ENCODE measurements at places on chromosomes 6 and 20.

- DNase-seq: no peak
Measured at GRCh38 chr6:101434601-101435000, 41.1 kb downstream of the GRIK2 start.

- no peak for DNase-seq
Measured at GRCh38 chr6:26222571-26222970, 135.3 kb downstream of the HFE start.

DNA sequence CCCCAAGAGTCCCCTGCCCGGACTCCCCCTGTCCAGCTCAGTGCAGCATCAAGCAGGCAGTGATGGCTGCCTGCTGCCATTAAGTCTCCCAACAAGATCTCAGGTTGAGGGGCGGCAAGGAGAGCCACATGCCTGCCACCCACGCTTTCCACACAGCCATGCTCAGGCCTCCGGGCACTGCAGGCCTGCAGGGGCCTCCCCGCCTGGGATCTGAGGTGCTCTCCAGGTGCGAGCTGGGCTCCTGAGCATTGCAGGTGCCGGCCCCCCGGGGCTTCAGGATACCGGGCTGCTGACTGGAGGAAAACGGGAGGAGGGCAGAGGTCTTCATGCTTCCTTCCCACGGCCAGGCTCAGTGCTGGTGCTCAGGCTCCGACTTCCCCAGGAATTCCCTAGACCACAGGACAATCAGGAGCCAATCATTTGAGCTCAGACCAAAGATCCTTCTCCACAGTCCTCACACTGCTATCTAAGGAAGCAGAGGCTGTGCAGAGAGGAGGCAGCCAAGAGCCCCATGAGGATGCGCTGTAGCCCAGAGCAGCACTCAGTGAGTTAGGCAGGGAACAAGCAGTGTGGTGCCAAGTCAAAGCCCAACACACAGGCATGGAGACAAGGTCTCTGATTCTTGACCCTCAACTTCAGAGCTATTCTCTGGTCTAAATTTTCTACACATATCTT, 52.7 kb downstream of the PYGB start:
- DNase-seq: no peak

- DNase-seq: no peak
Measured at GRCh38 chr6:83132121-83132520, 60.9 kb downstream of the PGM3 start.

GRCh38 chr6:22804620-22805261, 235.4 kb downstream of the HDGFL1 start:
- no peak for DNase-seq

DNA sequence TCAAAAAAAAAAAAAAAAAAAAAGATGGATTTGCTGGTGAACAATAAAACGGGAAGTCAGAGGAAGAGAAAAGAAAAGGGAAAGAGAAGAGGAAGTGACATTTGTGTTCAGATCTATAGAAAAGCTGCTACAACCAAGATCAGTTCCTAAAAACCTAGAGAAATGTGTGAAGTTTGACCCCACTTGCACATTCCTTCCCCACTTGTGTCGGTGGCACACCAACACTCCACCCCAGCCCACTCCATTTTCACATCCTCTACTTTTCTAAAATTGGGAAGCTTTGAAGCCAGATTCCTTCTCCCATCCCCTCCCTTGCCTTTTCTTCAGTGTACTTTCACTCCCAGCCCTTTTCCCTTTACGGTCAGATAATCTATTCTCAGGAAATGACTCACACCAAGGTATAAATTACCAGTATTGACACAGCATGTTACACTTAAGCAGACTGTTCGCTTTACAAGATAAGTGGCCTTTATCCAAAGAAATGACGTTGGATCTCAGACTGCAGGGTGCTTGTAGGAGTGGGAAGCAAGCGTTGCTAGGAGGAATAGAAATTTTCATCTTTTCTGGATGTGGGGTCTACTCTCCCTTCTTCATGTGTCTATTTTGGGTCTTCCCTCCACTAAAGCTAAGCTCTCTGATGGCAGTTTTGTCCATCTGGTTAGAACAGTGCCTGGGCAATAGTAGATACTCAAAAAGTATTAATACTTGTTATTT, 92.5 kb upstream of the ADGRF1 start:
- DNase-seq: no peak

GRCh38 chr6:111470991-111471390, 12.0 kb downstream of the REV3L start:
- DNase-seq: no peak

DNA sequence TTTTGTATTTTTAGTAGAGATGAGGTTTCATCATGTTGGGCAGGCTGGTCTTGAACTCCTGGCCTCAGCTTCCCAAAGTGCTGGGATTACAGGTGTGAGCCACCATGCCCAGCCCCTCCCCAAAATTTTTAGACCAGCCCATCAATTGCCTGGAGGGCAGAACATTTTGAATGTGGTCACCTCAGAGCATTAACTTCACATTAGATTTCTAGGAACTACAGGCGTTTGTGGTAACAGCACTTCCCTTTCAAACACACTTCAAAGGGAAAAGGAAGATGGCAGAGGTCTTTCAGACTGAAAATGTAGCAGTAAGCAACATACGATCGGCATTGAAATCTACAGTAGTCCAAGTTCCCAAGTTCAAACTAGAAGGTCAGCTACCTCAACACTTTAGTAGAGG, 12.3 kb upstream of the SLA2 start:
- no peak for DNase-seq

- DNase-seq: no peak
Measured at GRCh38 chr6:167567142-167568033, 242.5 kb downstream of the TTLL2 start.

- no peak for DNase-seq
Measured at GRCh38 chr6:81049425-81050042, 702.9 kb downstream of the TENT5A start.

DNA sequence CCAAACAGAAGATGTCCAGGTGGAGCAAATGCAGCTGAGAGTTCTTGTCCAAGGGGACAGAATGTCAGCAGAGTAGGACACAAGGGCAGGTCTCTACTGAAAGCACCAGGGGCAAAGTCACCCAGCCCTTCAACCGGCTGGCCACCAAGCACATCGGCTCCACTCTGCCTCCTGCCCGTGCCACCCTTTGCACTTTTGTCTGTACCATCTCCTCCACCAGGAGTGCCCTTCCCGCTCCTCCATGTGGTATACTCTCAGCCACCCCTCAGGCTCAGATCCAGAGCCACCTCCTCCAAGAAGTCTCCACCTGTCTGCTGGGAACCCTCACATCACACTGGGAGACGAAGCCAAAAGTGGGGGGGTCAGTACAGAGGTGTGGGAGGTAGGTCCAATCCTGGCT, 4.1 kb upstream of the HSPA12B start:
- no peak for DNase-seq

DNA sequence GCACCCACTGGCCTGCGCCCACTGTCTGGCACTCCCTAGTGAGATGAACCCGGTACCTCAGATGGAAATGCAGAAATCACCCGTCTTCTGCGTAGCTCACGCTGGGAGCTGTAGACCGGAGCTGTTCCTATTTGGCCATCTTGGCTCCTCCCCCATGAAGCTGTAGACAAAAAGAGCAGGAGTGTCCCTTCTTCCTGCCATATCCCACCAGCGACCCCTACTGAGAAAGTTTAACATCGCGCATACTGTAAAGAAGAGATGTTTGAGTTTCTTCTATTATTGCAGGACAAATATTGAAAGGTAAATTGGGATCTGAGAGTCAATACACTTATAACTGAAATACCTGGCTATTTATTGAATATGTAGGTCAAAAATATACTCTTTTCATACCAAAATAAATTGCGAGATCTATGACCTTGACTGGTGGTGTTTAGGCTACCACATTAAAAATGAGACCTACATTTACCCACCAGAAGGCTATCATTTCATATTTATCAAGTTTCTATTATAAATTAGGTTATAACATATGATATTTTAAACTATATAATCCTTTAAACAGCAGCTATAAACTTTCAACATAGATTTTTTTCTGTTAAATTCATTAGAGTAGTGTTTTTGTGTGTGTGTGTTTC, 586.3 kb downstream of the HTR1B start:
- DNase-seq: no peak

DNA sequence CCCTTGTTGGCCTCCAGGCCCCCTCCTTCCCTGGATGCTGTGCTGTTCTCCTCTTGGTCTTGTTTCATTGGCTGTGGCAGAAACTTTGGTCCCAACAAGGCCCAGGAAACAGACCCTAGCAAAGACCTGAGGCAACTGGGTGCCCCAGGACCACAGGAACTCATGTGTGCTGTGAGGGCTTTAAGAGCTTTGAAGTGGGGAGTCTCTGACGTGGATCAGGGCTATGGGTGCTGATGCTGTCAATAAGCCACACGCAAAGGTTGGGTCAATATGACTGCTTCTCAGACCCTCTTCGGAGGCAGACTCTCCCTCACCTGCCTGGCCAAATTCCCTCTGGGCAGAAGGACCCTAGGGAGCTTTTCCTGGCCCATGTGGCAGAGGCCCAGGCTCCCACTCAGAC, 91.5 kb upstream of the MLN start:
- no peak for DNase-seq

- DNase-seq: no peak
Measured at GRCh38 chr20:48207505-48207904, 422.2 kb upstream of the SULF2 start.

DNA sequence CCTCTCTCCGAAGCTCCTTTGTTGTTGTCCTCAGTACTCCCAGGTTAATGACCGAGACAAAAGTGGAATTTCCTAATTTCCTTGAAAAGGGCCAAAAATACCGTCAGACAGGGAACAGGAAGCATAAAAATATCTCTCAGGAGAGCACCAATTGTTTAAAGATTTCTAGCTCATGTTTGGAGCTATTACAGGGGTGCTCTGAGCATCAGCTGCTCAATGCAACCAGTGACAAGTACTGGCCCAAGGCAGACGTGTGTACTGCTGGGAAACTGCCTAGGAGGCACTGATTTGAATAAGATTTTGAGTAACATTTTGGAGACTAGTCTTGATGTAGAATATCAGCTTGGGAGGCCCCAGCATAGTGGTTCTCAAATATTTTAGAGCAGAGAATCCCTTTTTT, 17.3 kb downstream of the LAMA4 start:
- DNase-seq: no peak

- no peak for DNase-seq
Measured at GRCh38 chr20:24277196-24277595, 192.2 kb upstream of the SYNDIG1 start.

- no peak for DNase-seq
Measured at GRCh38 chr6:49423817-49424216, 39.2 kb downstream of the MMUT start.

DNA sequence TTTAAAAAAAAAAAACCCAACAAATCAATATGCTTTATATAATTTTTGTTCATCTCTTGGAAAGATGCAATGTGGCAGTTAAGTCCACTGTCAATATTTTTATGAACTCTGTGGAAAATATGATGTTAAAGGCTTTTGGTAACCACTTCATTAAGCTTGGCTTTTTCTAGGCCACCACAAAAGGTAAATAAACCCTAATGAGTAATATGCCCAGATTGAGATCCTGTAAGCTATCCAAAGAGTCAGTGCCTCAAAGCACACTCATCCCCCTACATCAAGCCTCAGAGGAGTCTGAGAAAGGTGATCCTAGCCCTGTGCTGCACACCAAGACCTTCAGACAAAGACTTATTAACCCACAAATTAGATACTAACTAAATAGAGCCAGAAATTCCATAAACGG, 121.1 kb downstream of the CDC5L start:
- no peak for DNase-seq

DNA sequence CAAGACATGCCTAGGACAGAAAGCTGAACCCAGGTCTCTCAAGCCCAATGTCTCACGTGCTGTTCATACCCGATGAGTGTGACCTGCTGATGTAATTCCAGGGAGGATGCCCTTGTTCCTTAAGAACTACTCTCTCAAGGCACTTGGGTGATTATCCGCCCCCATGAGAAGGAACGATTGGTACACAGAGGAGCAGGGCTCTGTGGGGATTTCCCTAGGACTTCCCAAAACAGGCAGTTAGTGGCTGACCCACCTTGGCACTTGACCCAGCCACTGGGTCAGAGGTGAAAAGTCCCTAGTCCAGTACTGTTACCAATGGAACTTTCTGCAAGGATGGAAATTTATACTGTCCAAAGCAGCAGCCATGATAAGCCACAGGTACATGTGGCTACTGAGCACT, 9.2 kb upstream of the BPIFB6 start:
- DNase-seq: no peak

DNA sequence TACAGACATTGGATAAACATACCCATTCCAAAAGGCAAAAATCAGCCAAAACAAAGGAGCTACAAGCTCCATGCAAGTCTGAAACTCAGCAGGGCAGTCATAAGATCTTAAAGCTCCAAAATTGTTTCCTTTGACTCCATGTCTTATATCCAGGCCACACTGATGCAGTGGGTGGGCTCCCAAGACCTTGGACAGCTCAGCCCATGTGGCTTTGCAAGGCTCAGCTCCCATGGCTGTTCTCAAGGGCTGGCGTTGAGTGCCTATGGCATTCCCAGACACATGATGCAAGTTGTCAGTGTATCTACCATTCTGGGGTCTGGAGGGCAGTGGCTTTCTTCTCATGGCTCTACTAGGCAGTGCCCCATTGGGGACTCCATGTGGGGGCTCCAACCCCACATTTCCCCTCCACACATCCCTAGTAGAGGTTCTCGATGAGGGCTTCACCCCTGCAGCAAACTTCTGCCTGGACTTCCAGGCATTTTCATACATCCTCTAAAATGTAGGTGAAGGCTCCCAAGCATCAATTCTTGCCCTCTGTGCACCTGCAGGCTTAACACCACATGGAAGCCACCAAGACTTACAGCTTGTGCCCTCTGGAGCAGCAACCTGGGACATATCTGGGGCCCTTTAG, 35.4 kb upstream of the SENP6 start:
- no peak for DNase-seq

- no peak for DNase-seq
Measured at GRCh38 chr6:37501632-37502491, 2.2 kb upstream of the CCDC167 start.

DNA sequence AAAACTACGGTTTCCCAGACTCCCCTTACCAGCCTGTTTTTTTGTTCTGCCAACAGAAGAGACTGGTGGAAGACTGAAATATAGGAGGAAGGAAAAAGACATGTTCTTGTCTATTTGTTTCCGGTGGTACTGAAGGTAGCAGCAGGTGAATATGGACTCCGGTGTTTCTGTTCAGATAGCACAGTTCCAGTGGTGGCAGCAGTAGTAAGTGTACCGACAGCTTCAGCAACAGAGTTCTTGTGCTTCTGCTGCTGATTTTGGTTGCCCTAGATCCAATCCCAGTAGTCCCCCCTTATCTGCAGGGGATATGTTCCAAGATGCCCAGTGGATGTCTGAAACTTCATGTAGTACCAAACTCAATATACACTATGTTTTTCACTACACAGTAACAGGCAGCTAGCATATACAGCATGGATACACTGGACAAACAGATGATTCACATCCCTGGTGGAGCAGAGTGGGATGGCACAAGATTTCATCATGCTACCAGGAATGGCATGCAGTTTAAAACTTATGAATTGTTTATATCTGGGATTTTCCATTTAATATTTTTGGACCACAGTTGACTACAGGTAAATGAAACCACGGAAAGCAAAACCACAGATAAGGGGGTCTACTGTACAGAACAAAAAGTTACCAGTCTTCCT, 301.8 kb downstream of the BTBD9 start:
- DNase-seq: no peak

- DNase-seq: no peak
Measured at GRCh38 chr6:139330306-139330705, 38.5 kb upstream of the TXLNB start.

- no peak for DNase-seq
Measured at GRCh38 chr6:106967936-106968555, 6.5 kb downstream of the CD24 start.

Measured in natural killer cell treated with Interleukin-12 subunit alpha and Interleukin-12 subunit beta and Interleukin-15 and Interleukin-18, amount 100 ng/mL, for 72 hours (primary cell).